ENCODE measurements at places on chromosomes 6 and 20.

GRCh38 chr20:24485981-24486380 lies 16.6 kb downstream of the SYNDIG1 start:
- DNase-seq, result no peak

DNA sequence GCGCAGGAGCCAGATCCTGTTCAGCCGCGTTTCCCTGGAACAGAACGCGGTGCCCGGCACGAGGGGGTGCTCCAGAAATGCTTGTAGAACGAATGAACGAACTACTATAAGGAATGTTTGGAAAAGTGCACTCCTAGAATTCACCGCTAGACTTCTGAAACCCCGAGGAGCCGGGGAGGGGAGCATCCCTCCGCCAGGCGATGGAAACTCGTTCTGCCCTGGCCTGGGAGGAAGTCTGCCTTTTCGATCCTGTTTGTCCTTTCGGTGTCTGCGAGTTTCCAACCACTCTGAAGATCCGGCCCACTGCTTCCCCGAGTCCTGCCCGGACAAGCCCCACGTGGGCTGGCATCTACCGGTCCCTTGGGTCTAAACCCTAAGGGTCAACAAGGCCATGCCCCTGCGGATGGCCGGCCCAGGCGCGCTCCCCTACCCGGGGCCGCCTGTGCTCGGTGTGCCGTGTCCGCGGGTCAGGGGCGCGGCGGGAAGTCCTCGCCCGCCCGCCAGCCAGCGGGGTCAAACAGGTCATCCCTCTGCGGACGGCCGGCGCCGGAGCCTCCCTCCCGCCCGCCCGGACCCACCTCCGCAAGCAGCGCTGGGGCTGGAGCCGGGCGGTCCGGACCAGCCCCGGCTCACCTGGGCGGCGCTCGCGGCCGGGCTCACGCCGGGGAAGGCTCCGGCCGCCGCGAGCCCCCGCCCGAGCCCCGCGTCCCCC lies 526 bp downstream of the SULF2 start:
- DNase-seq, result no peak

DNA sequence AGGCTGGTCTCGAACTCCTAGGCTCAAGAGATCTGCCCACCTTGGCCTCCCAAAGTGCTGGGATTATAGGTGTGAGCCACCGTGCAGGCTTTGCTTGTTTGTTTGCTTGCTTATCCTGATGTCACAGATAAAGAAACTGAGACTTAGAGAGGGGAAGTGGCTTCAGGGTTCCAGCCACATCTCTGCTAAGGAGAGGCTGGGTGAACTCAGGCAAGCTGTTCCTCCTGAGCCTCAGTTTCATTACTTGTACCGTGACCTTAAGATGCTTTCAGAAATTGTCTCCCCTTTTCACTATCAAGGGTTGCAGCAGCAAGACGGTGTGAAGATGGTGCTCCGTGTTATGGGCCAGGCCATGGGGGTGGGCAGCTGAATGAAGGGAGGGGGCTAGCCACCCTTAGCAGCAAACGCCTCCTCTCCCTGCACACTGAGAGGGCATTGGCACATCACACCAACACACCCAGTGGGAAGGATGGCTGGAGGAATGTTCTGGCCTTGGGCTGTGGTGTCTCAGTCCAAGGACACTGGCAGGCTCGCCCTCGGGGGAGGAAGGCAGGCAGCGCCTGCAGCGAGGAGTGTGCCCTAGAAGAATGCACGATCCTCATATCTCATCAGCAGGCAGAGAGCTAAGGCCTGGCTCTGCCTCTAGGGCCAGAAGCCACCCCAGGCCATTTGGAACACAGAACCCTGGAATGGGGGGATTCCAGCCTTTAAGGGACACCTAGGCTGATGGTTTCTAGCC lies 48.2 kb upstream of the TLDC2 start:
- DNase-seq, result no peak

DNA sequence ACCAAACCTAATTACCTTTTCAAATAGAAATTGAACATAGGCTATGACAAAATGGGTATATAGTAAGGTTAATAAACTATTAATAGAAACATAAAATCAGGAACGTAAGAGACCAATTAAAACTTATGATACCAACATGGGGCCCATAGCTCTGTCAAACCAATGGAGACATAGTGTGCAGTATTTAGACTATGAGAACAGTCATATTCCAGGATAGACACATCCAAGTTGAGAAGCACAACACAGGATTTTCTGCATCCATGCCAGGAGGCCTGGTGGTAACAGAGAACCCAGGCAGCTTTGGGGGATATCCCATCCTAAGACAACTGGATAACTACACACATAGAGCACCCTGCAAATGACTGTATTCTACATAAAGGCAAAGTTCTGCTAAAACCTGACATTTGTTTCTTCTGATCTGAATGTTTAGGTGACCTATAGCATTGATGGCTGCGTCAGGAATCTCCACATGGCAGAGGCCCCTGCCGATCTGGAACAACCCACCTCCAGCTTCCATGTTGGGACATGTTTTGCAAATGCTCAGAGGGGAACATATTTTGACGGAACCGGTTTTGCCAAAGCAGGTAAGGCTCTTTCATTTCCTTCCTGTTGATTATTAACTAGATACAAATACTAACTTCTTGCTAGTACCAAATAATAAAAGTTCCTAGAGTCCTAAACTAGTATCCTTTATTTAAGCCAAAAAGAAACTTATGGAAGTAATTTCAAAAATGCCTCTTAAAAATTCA lies 202.7 kb downstream of the ARHGAP18 start:
- no peak for DNase-seq

DNA sequence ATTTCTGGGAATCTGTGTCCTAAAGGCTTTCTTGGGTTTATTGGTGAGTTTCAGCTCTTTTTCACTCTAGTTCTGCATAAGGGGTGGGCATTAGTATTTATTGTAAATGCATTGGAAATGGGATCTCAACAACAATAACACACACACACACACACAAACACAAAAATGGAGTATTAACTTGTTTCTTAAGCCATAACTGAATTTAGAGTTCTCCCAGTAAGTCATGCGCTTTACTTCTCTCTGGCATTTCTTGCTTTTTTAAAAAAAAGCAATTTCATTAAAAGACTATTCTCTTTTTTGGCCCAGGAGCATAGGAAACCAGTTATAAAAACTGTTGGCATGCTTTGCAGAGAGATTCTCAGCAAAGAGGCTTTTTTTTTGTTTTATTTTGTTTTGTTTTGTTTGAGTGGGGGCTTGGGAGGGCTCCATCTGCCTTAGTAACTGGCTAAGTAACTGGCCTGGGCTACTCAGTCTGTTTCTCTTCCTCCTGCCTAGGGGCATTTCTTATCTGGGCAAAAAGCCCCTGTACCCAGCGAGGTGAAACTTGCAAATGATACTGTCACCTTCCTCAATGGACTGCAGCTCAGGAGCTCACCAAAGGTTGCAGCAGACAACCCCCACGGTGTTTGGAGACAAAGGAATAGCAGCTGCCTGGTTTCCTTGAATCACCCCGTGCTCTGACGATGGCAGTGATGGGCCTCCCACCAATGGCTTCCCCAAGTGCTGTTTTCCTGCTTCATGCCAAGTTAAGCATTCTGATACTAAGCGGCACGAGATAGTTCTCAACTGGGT lies 128.5 kb downstream of the BCAS1 start:
- no peak for DNase-seq

- DNase-seq, result no peak
These were observed 600 bp downstream of the XPO5 start for GRCh38 chr6:43575105-43575771.

DNA sequence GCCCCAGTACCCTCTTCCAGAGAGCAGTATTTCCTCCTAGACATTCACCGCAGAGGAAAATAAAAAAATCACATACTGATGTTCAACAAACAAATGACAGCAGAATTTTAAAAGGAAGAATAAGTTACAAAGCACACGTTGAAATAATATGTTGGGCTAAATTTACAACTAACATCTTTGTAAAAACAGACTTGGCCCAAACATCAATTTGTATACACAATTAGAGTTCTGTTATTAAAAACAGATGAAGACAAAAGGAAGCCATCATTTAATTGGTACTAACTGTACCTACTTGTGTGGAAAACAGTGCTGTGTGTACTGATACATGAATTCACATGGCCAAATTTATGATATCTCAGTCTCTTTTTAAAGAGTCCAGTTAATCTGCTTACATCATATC lies 46.3 kb downstream of the KIF6 start:
- DNase-seq, result no peak

GRCh38 chr6:15439410-15440025 lies 193.6 kb downstream of the JARID2 start:
- no peak for DNase-seq

DNA sequence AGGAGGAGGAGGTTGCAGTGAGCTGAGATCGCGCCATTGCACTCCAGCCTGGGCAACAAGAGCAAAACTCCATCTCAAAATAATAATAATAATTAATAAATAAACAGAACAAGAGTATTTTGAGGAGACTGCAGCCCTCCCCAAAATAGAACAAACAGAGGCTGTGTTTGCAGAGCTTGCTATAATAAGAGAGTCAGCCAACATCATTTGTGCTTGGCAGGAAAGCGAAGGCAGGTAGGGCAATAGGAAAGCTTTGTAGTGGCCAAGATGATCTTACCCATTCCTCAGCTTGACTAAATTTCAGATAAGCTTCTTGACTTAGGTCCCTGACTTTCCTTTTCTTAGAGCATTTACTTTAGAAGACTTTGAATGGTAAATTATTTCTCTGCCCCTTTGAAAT lies 6.7 kb downstream of the C6orf141 start:
- no peak for DNase-seq

- DNase-seq, result no peak
These were observed 668.9 kb upstream of the CITED2 start for GRCh38 chr6:140043357-140043756.

GRCh38 chr20:8809107-8809953 lies 259.6 kb upstream of the PLCB4 start:
- DNase-seq, result no peak

GRCh38 chr6:54695815-54696214 lies 150.8 kb upstream of the FAM83B start:
- DNase-seq, result no peak

GRCh38 chr6:104019075-104019753 lies 840.5 kb downstream of the HACE1 start:
- no peak for DNase-seq

- DNase-seq, result no peak
These were observed 71.9 kb downstream of the GJA10 start for GRCh38 chr6:89966228-89966544.

DNA sequence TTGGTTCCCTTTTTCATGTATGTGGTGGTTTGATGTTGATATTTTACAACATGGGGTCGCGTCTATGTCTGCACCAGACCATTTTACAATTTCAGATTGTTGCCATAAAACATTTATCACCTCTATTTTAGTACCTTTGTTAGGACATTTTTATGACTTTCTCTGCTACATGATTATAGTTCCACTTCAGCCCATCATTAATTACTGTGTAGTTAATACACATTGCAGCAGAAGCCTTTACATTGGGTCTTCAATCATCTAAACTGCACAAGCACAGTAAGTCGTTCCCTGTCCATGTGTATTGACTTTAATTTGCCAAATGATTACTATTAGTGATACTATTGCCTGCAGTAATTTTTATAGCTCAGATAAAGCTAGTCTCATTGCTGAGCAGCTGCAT lies 15.7 kb upstream of the TMEM217 start:
- no peak for DNase-seq

GRCh38 chr6:82245376-82245775 lies 2.2 kb downstream of the IBTK start:
- DNase-seq, result no peak

DNA sequence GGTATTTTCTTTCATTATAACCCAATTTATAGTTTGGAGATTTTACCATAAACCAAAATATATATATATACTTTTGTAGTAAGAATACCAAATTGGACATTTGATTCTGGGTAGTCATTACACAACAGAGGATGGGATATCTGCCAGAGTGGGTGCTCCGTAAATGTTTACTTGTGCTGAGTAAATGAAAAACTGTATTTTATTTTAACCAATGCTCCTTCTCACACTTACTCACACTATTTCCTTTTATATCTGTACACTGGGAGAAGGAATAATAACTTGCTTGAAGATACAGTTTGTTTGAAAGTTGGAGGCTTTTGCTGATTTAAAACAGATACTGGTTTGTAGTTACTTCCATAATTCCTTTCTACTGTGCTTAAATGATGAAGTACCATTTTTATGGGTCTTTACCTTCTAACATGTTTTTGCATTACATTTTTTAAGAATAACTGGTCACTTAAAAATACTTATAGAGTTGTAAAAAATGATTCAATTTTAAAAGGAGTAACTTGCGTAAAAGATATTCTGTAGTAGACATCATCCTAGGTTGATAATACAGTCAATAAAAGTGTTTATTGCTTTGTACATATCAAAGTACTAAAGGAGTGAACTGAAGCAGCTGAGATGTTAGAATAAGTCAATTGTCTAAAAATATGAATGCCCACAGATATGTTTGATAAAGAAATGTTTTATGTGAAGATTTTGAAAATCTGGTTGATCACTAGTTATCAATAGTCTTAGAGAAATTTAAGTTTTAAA lies 411.7 kb downstream of the UTRN start:
- no peak for DNase-seq

- DNase-seq, result no peak
These were observed 5.8 kb upstream of the TBXT start for GRCh38 chr6:166173281-166173951.

GRCh38 chr6:137571854-137572253 lies 77.7 kb upstream of the OLIG3 start:
- DNase-seq, result peak; percentile 70

DNA sequence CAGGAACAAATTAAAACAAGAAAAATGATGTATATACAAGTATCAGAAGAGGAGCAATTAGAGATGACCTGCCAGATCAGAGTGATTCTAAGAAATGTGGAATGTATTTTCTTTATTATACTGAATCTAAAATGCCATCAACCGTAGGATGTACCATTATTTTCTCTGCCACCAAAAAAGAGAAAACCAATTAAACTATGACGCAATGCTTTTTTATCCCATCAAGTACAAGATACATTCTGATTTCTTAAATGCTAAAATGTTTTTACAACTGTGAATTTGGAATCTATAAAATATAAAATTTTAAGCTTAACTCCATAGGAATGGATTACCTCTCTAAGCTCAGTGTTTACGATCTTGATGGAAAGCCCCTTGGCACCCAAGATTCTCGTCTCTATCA lies 85.9 kb downstream of the PHACTR1 start:
- DNase-seq, result no peak

DNA sequence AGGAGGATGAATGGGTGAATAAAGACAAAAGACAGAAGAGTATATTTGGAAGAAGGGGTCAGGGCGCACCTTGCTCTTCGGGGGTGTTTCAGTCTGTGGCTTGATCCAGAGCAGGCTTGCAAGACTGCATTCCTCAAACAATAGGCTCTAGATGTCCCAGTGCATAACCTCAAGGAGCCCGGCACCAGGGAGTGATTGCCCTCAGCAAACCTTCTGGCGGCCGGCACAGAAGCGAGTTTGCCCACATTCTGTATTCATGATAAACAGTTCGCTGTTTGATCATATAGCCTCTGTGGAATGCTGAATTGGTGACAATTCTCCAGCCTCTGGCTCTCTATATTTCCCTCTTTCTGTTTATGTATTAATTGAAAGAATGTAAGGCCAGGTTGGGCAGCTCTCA lies 29.7 kb upstream of the HLA-DRB5 start:
- no peak for DNase-seq

DNA sequence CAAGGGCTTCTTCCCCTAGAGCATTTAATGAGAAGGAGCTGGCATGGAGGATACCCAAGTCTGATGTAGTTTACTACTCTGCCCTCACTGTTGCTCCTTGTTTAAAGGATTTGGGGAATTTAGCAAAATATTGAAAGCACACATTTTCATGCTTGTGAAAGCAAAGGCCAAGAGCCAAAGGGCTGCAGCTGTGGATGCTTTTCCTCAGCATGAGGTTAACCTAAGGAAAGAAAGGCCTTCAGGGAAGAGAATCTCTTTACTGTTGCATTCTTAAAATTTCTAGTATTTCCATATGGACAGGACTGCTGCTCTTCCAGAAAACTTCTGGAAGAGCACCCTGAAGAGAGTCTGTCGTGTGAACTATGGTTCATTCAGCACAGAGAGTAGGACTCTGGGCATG lies 45.9 kb upstream of the SASH1 start:
- no peak for DNase-seq
